Renal cortical epithelial cell (primary cell): ENCODE measurements at places on chromosomes 3 and 15. TPM values are rescaled to one million over a fixed set of nuclear protein-coding genes. Genes with fewer than 3 reads are reported as not detected.

The GHRL gene
- not detected in 2 replicates for total RNA-seq

The ZPLD1 gene
- 58.6 and 74.8 TPM in 2 replicates for total RNA-seq

The GOLGA8G gene
- 0.05 TPM in 1 of 2 replicates, not detected in the other for total RNA-seq

The KLF15 gene
- under 0.01 and 0.50 TPM in 2 replicates for total RNA-seq

The ZMYND10 gene
- total RNA-seq, result 0.35 and 4.7 TPM in 2 replicates

The SPESP1 gene
- total RNA-seq, result 0.75 and 4.3 TPM in 2 replicates

The ENTPD3 gene
- 0.17 and 0.99 TPM in 2 replicates for total RNA-seq

The CHRNA5 gene
- total RNA-seq, result 4.1 and 6.6 TPM in 2 replicates

The PLSCR5 gene
- total RNA-seq, result not detected in 2 replicates

The ITIH4 gene
- 1.9 TPM in 1 of 2 replicates, not detected in the other for total RNA-seq

The ANKRD63 gene
- total RNA-seq, result 0.05 TPM in 1 of 2 replicates, not detected in the other

The SCG5 gene
- 2.4 and 12.0 TPM in 2 replicates for total RNA-seq

The TRPM7 gene
- total RNA-seq, result 49.3 and 71.9 TPM in 2 replicates

The TIGIT gene
- total RNA-seq, result not detected in 2 replicates

The LTK gene
- 0.25 and 1.0 TPM in 2 replicates for total RNA-seq

The SCAANT1 gene
- total RNA-seq, result not detected in 2 replicates

The PRICKLE2 gene
- 27.1 and 56.1 TPM in 2 replicates for total RNA-seq

The AGTR1 gene
- not detected in 2 replicates for total RNA-seq

The HSPBAP1 gene
- 2.4 and 5.8 TPM in 2 replicates for total RNA-seq

The RPL29 gene
- 846 and 1,109 TPM in 2 replicates for total RNA-seq

The PSTPIP1 gene
- not detected in 2 replicates for total RNA-seq

The IQCH gene
- total RNA-seq, result 3.0 and 14.0 TPM in 2 replicates

The CYP11A1 gene
- total RNA-seq, result 0.20 TPM in 1 of 2 replicates, not detected in the other

The APH1B gene
- total RNA-seq, result 10.1 and 12.6 TPM in 2 replicates

The PRSS50 gene
- total RNA-seq, result 0.17 TPM in 1 of 2 replicates, not detected in the other

The CASR gene
- total RNA-seq, result 3.2 TPM in 1 of 2 replicates, not detected in the other

The ITIH1 gene
- total RNA-seq, result not detected in 2 replicates

The ZNF774 gene
- 2.4 and 3.9 TPM in 2 replicates for total RNA-seq

The SUCLG2 gene
- total RNA-seq, result 94.1 and 111 TPM in 2 replicates

The GAP43 gene
- total RNA-seq, result not detected in 2 replicates

The PIGBOS1 gene
- total RNA-seq, result 11.4 and 16.0 TPM in 2 replicates

The PSMD6 gene
- 113 and 124 TPM in 2 replicates for total RNA-seq

The CSK gene
- 28.5 and 58.4 TPM in 2 replicates for total RNA-seq
